Hematopoietic multipotent progenitor cell treated with erythropoietin and hydrocortisone succinate and interleukin-3 and kit ligand, for 6 days (in vitro differentiated cells): ENCODE measurements at places on chromosomes 7 and 10.

GRCh38 chr7:155488483-155489127 lies 30.7 kb downstream of the EN2 start:
- no peak for DNase-seq

DNA sequence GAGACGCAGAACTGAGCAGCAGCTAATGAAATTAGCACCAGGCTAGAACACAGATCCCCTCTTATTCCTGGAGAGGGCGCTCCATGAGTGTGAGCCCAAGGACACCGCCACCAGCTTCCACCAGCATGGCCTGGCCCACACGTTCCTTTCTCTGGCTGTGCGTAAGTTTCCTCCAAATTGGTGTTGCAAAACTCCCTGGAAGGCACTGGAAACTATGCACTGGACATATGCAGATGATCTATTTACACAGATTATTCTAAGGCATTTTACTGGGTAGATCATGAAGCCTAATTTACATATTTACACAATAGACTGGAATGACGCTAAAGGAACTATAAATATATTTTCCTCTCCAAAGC lies 455.6 kb upstream of the FOXK1 start:
- DNase-seq = no peak

GRCh38 chr7:80279760-80280159 lies 145.1 kb downstream of the GNAI1 start:
- no peak for DNase-seq

GRCh38 chr7:44223362-44224079 lies 22.7 kb downstream of the YKT6 start:
- DNase-seq = no peak

DNA sequence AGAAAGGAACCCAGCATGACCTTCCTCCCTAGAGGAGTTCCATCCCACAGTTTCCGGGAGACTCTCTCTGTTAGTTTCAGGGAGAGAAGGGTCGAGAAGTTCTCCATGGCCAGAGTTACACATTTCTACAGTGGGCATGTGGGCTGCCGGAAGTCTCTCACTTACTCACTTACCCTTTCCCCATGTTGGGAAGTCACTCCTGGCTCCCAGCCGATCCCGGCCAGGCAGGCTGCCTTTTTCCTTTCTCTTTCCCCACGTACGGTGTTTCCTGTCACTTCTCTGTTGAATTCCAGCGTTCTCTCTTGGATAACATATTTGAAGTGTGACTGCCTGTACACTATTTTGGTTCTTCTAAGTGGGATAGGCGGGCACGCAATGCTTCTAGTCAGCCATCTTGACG lies 3.5 kb downstream of the TEX36 start:
- no peak for DNase-seq

GRCh38 chr7:129341816-129342806 lies 92.1 kb upstream of the STRIP2 start:
- DNase-seq = no peak

DNA sequence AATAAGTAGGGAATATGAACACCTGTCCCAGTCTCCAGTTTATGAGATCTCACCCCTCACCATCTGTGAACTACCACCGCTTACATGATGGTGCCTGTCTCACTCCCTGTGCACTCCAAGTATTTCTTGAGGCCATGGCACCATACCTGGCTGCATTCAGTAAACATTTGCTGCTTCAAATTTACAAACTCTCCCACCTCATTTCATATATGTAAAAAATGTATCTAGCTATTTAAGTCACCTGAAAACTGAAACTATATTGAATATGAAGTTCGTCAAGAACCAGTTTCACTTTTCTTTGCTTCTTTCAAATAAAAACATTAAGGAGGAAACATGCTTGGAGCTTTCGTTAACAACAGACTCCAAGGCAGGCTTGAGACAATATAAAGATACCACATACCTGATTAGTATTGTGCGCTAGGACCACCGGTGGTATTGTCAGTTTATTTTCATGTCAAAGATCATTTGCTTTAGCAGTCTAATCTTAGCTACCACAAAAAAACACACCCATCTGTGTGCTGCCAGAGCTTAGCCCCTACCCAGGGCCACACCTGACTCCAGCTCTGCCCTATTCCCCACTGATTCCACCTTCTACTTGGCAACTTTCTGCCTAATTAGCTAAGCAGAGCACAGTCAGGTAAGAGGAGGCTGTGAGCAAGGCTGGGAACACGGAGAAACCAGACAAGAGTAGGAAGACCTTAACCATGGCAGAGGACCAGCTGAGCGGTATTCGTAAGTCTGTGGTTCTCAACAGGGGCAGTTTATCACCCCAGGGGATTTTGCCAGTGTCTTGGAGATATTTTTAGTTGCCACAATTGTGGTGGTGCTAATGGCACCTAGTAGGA lies 92.0 kb downstream of the ZFAND4 start:
- peak; percentile 69 for DNase-seq

- DNase-seq = no peak
These were observed 325.3 kb downstream of the RPS24 start for GRCh38 chr10:78358982-78359381.

- DNase-seq = no peak
These were observed 15.0 kb downstream of the MTERF1 start for GRCh38 chr7:91865511-91865910.

- DNase-seq = no peak
These were observed 15.9 kb downstream of the GBF1 start for GRCh38 chr10:102261196-102261595.

- DNase-seq = no peak
These were observed 35.6 kb upstream of the GRB10 start for GRCh38 chr7:50818324-50818723.

DNA sequence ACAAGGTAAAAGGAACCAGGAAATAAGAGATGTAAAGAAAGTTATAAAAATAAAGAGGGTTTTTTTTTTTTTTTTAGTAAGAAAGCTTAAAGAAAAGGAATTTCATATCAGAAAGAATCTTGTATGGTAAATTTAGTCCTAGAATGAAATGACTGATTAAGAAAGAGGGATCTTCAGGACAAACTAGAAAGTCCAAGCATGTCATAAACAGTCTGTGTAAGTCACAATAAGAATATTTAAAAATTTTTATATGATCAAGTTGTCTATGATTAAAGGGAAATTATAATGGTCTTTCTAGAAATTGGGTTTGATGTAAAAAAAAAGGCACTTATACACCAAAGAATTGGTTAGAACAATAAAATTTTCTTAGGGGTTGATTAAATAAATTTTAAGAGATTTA lies 289.5 kb downstream of the XPNPEP1 start:
- DNase-seq = peak; percentile 2

DNA sequence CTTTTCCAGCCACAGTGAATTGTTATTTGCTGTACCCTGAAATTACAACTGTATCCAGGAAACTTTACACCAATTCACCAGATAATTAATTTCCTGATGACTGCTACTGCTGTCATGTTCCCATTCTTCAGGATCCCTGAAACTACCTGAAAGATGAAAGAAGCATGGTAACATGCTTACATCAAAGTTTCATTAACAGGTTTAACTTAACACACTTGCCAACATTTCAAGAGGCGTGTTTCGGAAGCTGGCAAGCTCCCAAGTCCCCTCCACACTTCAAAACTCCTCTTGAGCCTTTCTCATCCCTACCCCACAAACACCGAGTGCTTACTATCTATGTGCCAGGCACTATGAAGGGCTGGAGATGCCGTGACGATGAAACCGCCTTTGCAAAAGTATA lies 88.6 kb downstream of the MPP7 start:
- DNase-seq = no peak

DNA sequence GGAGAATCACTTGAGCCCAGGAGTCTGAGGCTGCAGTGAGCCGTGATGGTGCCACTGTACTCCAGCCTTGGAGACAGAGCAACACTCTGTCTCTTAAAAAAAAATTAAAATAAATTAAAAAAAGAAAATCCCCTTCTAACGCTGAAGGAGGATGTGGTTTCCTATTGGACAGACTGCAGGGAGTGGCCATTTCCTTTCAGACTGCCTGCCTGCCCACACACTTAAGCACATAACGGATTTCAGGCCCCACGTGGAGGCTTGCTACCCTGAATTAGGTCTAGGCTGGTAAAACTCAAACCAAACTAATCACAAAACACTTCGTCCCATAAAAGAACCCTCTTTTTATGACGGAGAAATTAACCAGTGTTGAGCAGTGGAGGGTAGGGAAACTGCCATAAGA lies 34.0 kb downstream of the GATA3 start:
- peak; percentile 38 for DNase-seq

DNA sequence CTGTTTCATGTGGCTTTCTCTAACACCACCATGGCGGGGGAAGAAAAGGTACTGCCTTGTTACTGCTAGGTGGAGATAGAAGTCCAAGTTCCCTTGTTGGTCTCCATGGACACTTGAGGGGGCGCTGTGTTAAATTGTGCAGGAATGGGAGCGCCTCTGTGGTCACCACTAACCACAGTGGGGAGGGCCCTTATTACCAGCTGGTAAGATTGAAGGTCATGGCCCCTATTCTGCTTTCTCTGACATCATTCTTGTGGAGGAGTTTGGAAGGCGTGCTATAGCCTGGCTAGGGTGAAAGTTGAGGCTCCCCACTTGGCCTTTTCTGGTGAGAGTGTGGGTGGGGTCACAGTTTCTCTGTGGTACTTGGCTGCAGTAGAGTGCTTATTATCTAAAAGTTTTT lies 14.9 kb upstream of the MXI1 start:
- DNase-seq = peak; percentile 72
